Hematopoietic multipotent progenitor cell (in vitro differentiated cells): ENCODE measurements at places on chromosomes 2 and 18.

- DNase-seq = peak; percentile 41
Observed at GRCh38 chr2:96225016-96225533, 16.4 kb upstream of the STARD7 start.

DNA sequence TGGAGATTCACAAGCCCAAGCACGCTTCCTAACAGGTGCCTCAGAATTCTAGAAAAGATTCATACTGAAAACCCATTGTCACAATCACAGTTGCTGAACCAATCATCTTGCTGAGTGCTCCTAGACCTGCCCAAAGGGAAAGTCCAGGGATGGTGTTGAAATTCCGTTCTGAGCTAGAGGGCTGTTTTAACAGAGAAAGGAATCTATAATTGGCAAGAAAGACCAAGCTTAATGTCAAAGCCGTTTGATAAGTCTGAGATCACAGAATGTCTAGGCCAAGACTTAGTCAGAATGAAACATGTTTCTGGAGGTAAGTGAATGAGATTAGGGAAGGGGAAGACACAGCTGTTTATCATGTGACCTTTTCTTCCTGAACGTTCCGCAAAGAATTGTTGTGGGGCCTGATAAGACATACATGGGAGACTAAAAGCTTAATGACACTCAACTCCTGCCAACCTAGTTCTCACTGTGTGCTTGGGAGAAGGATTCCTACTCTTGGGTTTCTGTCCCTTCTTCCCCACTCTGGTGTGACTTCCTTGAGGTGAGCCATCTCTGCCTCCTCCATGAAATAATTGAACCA lies 27.5 kb downstream of the PMAIP1 start:
- DNase-seq = peak; percentile 64

GRCh38 chr2:219752726-219753125 lies 125.3 kb downstream of the SLC4A3 start:
- no peak for DNase-seq

DNA sequence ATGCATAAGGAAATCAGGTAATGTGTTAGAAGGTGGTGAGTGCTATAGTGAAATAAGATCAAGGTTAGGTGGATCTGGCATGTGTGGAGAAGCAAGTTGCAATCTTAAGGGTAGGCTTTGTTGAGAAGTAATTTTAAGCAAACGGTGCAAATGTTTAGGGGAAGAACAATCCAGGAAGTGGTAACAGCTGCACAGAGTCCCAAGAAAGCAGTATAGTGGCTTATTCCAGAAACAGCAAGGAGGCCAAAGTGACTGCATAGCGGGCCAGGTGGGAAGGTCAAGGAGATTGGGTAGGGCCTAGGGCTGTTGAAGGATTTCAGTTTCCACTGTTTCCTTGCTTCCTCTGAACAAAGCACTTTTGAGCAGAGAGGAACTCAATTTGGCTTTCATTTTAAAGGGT lies 30.0 kb upstream of the RAB1A start:
- peak; percentile 73 for DNase-seq

- no peak for DNase-seq
Observed at GRCh38 chr2:152647552-152647951, 69.7 kb downstream of the PRPF40A start.

- DNase-seq = no peak
Observed at GRCh38 chr2:112140899-112141625, 2.9 kb downstream of the FBLN7 start.

DNA sequence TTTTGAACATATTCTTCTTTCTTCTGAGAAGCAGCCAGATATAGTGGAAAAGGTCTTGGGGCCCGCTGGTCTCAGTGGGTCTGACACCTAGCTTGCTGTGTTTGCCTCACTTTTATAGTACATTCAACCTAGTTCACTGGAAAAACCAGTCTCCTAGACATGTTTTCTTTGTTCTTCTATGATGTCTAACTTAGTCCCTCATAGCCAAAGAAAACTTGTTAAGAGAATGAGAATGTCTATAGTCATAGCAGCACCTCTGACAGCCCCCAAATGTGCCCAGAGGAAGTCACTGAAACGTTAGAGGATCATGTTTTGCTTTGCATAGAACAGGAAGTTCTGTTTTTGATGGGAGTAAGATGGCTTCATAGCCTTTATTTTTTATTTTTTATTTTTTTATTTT lies 40.3 kb downstream of the TNFRSF11A start:
- no peak for DNase-seq

DNA sequence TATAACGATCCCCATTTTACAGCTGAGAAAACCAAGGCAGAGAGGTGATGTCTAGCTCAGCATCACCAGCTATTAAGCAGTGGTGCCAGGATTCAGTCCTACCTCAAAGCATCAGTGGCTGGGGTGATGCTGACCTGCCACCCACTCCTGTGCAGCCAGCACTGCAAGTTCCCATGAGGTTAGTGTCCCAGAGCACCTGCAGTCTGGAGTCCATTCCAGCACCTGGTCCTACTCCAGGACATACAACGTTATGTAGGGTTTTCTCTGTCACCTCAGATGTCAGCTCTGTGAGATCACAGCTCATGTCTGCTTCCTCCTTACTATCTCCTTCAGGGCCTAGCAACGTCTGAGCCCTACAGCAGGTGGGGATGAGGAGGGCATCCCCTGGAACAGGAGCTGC lies 328.0 kb upstream of the HS6ST1 start:
- no peak for DNase-seq

GRCh38 chr2:211049321-211050018 lies 493.1 kb downstream of the CPS1 start:
- DNase-seq = no peak

DNA sequence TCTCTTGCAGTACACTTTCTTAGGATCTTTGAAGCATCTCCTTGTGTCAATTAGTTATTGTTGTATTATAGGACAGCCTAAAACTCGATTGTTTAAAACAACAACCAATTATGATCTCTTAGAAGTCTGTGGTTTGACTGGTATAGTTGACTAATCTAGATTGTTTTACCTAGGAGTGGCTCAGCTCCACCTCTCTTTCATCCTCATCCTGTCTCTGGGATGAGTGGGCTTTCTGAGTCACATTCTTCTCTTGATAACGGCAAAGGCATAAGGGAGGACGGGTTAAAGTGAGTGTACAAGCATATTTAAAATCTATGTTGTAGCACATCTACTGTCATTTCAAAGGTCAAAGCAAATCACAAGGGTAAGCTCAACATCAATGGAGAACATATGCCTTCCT lies 102.3 kb upstream of the GULP1 start:
- no peak for DNase-seq

DNA sequence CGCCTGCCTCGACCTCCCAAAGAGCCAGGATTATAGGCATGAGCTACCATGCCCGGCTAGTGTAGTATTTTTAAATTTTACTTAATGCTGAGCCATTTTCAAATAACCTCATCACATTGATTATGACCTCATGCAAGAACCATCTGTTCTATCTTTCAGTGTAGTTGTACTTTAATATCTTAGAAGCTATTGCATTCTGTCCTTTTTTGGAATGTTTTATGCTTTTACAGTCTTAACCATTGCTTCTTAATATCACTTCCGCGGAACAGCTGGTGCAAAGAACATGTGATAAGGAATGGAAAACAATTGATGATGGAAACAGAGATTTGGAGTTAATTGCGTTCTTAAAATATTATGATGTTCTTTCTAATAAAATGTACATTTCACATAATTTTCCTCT lies 2.7 kb downstream of the GEN1 start:
- no peak for DNase-seq

DNA sequence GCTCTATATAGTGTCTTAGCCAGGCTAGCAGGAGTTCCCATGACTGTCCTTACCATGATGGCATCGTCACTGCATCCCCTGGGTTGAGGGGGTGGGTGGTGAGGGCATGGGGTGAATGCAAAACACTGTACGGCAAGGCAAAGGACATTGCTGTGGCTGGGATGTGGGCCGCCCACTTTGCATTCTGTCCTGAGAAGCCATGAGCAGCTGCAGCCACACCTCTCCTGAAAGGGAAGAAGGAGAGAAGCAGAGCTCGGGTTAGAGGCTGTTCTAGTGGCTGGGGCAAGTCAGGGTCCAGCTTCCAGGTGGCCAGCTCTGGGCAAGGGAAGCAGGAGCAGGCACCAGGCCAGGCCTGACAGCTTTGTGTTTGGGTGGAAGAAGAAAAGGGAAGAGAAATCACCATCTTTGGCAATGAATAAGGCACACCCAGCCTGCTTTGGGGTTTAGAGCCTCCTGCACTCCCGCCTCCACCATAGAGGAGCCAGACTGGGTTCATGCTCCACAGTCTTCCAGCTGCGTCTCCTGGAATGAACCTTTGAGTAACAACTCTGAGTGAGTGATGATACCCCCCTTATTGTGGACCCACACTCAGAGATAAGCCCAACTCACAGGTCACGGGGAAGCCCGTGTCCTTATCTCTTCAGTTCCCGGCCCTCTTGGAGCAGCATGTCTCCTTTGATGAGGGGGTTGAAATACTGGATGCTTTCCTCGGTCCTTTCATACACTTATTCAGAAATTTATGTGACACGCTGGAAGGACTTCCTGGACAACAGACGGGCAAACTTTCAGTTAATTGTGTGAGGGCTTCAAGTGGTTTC lies 63.4 kb downstream of the INPP4A start:
- no peak for DNase-seq

GRCh38 chr2:211944572-211944971 lies 594.0 kb downstream of the ERBB4 start:
- no peak for DNase-seq

DNA sequence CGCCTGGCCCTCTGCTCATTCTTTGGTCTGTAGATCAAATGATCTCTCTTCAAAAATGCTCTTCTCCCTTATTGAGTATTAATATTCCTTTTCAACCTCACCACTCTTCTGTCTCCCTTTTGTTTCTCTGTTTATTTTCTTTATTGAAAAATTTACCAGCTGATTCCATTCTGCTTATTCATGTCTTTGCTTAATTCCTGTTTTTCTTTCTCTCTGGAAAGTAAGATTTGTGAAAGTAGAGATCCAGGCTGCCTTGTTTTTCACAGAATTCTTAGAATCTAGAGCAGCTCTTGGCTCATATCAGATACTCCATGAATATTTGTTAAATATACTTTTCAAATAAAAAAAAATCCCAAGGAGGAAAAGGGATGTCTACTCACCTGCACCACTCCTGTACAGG lies 157.0 kb downstream of the DOCK10 start:
- DNase-seq = no peak

GRCh38 chr2:238157506-238158017 lies 1.2 kb upstream of the ERFE start:
- DNase-seq = no peak

DNA sequence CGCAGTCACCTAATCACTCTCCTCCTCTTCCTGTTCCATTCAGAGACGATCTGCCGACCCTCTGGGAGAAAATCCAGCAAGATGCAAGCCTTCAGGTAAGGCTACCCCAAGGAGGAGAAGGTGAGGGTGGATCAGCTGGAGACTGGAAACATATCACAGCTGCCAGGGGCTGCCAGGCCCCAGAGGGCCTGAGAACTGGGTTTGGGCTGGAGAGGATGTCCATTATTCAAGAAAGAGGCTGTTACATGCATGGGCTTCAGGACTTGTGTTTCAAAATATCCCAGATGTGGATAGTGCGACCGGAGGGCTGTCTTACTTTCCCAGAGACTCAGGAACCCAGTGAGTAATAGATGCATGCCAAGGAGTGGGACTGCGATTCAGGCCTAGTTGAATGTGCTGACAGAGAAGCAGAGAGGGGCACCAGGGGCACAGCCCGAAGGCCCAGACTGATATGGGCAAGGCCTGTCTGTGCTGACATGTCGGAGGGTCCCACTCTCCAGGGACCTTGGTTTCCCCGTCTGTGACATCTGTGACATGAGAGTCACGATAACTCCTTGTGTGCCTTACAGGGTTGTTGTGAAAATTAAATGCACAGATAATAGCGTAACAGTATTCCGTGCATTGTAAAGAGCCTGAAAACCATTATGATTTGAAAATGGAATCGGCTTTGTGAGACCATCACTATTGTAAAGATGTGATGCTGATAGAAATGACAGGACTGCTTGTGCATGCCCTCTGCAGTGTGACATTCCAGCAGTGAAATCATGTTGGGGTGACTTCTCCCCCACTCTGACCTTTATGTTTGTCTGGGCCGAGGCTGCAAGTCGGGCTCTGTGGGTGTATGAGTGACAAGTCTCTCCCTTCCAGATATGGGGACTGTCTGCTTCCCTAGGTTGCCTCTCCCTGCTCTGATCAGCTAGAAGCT lies 510 bp downstream of the IL1RN start:
- DNase-seq = no peak

DNA sequence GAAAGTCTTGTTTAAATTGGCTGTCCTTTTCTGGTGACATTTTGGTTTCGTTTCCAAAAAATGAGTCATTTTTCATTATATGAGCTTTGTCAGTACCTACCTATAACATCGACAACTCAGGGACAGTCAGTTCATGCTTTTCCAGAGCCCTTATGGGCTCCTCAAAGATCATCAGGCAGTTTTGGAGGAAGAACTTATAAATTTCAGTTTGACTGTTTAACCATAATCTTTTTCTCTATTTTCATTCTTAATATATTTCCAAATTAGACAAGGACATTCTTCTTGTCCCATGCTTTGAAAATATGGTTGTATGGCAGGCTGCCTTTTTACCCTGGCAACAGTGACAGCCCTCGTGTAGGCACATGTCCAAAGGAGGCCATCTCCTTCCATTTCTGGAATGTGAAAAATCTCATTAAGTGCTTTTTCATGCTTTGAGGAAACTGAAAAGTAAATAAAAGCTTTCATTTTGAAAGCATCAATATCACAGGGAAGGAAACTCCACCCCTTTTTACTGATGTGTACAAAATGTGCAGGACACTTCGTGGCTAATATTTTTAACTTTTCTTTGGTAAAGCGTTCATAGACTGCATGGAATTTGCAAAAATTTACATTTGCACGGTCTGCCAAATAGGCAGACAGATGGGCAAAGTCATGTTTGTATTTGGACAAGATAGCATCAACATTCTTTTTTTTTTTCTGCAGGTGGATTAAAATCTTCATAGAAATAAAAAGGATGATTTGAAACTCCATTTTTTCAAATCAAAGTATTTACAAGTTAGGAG lies 7.2 kb upstream of the PROC start:
- no peak for DNase-seq

DNA sequence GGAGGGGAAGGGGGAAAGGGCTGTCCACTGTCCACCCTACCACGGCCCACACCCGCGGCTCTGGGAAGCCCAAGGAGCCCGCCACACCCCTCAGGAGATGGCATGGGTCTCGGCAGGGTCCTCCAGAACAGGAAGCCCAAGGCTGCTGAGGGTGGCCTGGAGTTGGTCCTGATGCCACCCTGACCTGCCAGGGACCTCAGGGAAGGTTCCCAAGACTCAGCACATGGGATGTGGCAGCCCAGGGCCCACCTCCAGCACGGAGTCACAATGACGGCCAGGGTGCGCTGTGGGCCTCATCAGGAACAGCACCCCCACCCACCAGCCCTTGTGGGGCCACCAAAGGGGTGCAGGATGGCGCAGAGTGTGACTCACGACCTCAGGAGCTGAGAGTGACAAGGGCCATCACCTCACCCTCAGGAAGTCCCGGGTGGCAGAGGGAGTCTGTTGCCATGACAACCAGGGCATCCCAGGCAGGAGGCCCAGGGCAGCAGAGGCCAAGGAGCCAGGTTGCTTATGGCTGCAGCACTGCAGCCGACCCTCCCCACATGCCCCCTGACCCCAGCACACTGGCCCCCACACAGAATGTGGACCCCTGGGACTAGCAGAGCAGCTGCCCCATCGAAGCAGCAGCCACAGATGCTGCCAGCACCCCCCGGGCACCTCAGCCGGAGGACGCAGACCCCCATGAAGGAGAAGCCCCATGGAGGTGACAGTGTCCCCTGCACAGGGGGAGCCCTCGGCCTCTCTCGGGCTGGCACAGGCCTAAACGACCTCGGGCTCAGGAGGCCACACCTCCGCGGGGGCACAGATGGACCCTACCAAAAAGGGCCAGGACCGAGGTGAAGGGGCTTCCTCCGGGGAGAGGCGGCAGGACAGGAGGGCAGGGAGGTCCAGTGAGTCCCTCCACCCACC lies 34.3 kb downstream of the KIF1A start:
- DNase-seq = no peak
